ENCODE measurements at places on chromosomes 5 and 9.
A peak's percentile ranks its signal among the peaks of the same experiment; 100 is the strongest.

GRCh38 chr5:8730194-8730593 is 815.7 kb downstream of the SEMA5A start:
- DNase-seq: no peak

DNA sequence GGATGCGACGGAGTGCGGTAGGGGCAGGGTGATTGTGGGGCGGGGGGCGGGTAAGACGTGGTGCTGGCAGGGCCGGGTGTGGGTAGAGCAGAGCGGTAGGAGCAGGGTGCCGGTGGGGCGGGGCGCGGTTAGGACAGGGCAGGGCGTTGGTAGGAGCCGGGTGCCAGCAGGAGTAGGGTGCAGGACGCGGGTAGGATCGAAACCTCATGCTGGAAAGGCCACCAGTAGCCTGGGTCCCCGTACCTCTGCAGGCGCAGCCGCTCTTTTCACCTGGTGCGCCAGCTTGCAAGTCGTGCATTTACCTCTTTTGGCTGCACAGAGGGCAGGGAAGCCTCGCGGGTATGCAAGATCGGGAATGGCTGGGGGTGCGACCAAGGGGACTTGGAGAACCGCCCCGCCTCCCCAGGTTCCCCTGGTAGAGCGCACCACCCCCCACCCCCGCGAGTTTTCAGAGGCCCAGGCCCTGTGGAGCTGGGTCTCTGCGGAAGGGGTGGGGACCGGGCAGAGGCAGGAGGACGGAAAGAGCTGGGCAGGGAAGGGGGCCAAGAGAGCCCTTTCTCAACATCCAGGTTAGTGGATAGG is 104.8 kb upstream of the SIMC1 start:
- DNase-seq: no peak

DNA sequence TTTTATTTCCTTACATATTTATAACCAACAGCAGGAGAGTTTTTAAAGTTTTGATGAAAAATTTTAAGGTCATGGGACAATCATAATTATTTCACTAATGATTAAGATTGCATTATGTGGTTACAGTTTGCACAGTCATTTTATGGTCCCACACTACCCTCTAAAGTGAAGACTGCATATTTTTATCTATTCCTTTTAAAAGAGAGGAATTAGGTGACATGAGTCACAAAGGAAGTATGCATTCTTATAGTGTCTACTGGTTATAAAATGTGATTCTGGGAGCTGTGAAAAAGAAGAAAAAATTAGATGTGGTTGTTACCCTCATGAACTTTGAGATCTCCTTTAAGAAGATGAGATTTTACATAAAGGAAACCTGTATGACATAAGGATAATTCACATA is 87.9 kb upstream of the GRIA1 start:
- DNase-seq: no peak

DNA sequence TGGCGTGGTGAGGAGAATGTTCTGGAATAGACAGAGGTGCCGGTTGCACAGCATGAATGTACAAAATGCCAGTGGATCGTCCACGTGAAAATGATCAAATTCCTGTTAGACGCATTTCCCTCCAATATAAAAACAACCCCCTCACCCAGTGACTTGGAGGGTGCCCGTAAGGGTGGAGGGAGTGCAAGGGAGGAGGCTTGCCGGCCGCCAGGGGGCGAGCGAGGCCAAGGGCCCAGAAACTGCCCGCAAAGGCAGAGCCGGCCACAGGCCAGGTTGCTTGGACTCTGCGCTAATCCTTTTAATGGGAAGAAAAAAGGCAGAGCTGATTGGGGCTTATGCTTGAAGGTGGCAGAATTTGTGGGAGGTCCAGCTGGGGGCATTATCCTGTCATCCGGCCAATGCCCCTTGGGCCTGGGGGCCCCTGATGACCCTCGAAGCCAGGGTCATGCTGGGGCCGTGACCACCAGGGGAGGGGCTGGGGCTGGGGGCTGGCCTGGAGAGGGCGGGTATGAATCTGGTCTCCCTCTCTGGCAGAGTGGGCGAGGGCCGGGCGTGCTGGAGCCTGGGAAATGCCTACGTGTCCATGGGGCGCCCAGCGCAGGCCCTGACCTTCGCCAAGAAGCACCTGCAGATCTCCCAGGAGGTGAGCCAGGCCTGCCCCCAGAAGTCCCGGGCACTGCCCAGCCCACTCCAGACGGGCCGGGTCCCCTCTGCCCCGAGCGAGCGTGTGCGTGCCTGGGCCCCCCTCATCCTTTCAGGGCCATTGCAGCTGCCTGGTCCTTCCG is 12.0 kb downstream of the GPSM1 start:
- peak; percentile 26 for DNase-seq

DNA sequence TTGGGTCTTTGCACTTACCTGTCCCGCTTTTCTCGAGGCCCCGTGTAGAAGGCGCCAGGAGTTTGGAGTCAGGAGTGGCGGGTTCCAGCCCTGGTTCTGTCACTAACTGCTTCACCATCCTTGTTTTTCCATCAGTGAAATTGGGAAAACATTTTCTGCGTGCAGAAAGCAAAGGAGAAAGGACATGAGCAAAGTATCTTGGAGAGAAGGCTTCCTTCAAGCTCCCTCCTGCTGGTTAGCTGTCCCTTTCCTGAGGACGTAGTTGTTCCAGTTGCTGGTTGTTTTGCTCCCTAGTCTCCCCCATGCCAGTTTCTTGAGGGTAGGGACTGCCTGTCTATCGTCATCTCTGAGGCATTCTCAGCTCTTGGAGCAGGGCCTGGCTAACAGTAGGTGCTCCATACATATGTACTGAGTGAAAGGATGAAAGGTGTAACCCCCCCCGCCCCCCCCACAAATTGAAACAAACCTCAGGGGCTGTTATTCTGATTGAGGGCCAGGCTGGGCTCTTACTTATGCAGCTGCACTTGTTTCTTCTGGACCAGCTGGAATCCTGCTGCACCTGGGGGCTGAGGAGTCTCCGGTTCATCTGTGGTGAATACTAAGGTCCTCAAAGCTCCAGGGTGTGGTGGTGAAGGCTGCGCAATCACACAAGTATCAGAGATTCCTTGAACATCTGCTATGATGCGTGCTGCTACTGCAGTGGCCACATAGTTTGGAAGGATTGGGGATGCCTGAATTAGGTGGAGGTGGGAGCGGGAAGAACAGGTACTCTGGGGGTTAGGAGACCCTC is 1.0 kb downstream of the SMIM3 start:
- DNase-seq: no peak

- no peak for DNase-seq
Observed at GRCh38 chr9:71683598-71684235, 84.6 kb downstream of the CEMIP2 start.

Measured in NCI-H2029 (cell line).